ENCODE measurements at places on chromosomes 13 and 19.
A peak's percentile ranks its signal among the peaks of the same experiment; 100 is the strongest.

DNA sequence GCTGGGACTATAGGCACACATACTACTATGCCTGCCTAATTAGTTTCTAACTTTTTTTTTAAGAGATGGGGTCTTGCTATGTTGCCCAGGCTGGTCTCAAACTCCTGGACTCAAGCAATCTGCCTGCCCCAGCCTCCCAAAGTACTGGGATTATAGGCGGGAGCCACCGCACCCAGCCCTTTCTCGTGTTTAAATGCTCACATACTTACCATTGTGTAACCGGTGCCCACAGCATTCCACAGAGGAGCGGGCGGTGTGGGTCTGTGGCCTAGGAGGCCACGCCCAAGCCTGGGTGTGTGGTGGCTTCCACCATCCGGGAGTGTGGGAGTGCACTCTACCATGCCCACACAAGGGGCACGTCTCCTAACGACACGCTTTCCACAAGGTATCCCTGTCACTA is 7.7 kb downstream of the LMNB2 start:
- no peak for DNase-seq

GRCh38 chr19:32837531-32837930 is 32.0 kb downstream of the SLC7A9 start:
- no peak for DNase-seq

GRCh38 chr13:50668691-50669271 is 174.7 kb downstream of the DLEU7 start:
- DNase-seq, result no peak

DNA sequence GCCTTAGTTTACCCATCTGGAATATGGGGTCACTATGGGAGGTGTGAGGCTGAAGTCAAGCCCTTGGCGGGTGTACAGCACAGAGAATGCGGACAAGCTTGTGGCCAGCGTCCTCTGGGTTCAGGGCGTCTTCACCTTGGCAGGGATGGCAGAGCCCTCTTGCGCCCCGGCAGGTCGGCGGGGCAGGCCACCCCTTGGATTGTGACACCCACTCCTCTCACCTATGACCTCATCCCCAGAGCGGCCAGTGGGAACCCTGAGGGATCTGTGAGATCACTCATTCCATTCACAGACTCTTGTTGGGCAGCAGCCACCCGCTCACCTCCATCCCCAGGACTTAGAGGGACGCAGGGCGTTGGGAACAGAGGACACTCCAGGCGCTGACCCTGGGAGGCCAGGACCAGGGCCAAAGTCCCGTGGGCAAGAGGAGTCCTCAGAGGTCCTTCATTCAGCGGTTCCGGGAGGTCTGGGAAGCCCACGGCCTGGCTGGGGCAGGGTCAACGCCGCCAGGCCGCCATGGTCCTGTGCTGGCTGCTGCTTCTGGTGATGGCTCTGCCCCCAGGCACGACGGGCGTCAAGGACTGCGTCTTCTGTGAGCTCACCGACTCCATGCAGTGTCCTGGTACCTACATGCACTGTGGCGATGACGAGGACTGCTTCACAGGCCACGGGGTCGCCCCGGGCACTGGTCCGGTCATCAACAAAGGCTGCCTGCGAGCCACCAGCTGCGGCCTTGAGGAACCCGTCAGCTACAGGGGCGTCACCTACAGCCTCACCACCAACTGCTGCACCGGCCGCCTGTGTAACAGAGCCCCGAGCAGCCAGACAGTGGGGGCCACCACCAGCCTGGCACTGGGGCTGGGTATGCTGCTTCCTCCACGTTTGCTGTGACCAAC is at the start of gene SPACA4:
TSS of gene SPACA4 (plus strand) at position 280 of the 896 bp plus-strand sequence. CDS start at position 517, 237 bp downstream.
- DNase-seq, result no peak

- DNase-seq, result no peak
These were observed 622 bp downstream of the RASA3 start for GRCh38 chr13:114131583-114132418.

DNA sequence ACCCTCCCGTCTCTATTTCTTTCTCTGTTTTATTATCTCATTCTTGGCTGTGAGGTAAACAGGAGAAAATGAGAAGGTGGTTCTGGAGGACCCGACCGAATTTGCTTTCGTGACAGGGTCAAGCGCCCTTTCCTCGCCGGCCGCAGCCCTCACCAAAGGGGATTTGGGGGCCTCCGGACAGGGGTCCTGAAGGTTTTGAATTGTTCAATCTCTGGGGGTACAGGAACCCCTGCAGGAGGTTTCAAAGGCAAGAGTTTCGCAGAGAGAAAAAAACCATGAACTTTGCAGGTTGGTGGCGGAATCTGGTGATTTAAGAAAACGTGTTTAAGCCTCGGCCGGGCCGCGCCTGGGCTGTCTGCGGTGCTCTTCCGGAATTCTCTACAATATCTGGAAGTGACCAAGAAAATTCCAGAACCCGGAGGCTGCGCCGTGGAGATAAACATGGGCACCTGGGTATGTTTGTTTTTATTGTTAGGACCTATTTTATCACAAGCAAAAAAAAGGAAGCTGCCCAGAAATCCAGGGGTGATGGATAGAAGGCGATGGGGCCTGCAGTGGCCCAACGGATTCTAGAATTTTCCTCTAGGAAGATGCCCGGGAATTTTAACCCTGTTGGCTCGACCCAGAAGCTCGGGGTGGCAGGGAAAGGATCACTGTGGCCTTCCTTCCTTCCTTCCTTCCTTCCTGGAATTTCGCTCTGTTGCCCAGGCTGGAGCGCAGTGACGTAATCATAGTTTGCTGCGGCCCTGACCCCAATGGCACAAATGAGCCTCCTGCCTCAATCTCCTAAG is 14.2 kb upstream of the PTBP1 start:
- no peak for DNase-seq

- DNase-seq, result peak; percentile 38
These were observed 5.8 kb downstream of the SMIM7 start for GRCh38 chr19:16654140-16654539.

DNA sequence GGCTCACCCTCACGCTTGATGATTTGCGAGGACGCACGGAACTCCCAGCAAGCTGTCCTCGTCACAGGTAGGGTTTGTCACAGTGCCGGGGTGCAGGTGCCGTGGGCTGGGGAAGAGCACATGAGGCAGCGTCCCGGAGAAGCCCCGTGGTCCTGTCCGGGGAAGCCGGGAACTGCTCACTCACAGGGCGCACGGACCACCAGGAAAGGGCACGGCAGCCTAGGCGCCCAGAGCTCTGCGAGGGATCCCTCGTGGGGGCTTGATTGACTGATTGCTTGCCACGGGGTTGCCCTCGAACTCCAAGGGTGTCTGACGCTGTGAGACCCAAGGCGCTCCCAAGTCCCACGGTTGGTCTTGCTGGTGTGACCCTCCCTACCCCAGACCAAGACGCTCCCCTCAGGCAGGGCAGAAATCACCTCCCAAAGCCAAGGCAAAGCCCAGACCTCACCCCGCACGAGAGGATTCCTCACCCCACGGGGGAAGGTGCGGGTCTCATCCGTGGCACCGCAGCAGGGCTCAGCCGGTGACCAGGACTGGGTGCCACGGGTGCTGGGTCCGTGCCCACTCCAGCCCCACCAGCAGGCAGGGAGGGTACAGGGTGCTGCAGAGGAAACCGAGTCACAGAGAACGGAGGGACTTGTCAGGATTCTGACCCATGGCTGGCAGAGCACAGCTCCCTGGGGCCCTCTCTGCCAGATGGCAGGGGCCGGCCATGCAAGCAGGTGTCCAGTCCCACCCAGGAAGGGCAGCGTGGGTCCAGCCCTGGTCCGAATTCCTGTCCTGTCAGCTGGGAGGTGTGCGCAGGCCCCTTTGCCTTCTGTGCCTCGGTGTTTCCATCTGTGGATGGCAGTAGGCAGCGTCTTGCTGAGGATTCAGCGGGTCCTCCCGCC is 7.7 kb downstream of the C2CD4C start:
- no peak for DNase-seq

GRCh38 chr13:31031482-31031881 is 99.0 kb downstream of the TEX26 start:
- DNase-seq, result no peak

- no peak for DNase-seq
These were observed 391.8 kb downstream of the KLF5 start for GRCh38 chr13:73450583-73450982.

DNA sequence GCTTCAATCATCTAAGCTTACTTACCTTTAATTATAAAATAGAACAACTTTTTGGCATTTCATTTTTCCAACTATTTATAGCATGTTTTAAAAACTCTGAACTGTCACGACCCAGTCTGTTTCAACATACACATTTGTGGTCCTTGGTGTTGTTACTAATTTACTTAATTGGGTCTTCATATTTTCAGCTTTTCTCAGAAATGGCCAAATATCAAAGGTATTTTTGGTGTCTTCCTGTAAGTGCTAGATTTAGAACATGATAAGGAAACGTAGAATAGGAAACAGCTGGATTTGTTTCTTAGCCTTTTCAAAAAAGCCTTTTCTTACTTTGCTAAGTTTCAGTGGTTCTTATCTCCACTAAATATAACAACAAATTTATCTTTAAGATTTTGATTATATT is 11.4 kb downstream of the LPAR6 start:
- DNase-seq, result no peak

- no peak for DNase-seq
These were observed 1528.6 kb upstream of the SLC10A2 start for GRCh38 chr13:104594806-104595205.

DNA sequence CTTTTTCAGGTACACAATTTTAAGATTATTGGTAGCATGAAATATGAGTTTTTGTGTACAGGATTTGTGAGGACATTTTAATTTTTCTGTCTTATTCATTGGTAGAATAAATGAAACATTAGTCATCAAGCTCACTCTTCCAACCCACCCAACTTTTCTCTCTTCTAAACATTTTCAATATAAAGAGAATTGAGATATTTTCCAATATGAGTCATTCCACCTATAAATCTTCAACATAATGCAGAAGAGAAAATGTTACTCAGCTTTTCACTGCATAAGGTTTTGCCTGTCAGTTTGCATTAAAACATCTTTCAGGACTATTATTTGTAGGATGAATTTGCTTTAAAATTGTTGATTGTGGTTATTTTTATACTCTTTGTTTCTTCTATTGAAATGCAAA is 330.7 kb downstream of the PCDH20 start:
- DNase-seq, result no peak

DNA sequence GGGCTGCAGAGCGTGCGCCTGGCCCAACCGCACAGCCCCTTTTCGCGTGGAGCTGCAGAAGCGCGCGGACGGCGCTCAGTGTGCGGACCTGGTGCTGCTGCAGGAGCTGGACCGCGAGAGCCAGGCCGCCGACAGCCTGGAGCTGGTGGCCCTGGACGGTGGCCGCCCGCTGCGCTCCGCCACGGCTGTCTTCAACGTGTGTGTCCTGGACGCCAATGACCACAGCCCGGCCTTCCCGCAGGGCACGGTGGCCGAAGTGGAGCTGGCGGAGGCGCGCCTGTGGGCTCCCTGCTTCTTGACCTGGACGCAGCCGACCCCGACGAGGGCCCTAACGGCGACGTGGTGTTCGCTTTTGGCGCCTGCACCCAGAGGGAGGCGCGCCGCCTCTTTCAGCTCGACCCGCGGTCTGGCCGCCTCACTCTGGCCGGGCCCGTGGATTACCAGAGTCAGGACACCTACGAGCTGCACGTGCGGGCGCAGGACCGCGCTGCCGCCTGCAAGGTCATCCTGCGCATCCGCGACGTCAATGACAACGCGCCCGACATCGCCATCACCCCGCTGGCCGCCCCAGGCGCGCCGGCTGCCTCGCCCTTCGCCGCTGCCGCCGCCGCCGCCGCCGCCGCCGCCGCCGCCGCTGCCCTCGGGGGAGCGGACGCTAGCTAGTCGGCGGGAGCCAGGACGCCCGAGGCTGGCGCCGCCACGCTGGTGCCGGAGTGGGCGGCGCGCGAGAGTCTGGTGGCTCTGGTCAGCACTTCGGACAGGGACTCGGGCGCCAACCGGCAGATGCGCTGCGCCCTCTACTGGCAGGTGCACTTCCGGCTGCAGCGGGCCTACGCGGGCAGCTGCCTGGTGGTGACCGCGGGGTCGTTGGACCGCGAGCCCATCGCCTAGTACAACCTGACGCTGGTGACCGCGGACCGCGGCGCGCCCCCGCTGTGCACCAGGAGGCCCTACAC is 172.2 kb downstream of the OLFM4 start:
- DNase-seq, result peak; percentile 61

DNA sequence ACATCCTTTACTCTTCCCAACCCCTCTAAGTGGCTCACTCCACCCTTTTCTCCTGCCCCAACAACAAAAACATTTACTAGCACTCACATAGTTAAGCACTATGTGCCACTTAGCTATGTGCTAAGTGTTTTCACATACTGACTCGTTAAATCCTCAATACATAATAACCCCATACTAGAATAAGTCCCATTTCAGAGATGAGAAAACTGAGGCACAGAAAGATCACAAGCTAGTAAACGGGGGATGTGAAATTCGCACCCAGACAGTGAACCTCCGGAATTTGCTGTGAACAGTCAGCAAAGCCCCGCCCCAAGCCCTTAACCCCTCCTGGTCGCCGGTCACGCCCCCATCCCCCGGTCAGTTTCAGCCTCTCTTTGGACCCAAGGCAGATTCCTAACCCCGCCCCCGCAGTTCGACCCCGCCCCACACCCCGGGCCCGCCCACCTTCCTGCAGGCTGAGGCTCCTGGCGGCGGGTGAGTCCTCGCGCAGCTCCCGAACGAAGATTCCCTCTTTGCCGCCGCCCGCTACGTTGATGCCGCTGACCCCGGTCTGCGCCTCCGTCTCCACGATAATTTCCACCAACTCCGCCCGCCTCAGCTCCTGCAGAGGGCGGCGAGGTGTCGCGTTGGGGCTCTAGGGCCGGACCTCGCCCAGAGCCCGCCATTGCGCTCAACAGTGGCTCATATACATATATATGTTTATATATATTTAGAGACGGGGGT is 9.8 kb downstream of the PRX start:
- DNase-seq, result peak; percentile 87

DNA sequence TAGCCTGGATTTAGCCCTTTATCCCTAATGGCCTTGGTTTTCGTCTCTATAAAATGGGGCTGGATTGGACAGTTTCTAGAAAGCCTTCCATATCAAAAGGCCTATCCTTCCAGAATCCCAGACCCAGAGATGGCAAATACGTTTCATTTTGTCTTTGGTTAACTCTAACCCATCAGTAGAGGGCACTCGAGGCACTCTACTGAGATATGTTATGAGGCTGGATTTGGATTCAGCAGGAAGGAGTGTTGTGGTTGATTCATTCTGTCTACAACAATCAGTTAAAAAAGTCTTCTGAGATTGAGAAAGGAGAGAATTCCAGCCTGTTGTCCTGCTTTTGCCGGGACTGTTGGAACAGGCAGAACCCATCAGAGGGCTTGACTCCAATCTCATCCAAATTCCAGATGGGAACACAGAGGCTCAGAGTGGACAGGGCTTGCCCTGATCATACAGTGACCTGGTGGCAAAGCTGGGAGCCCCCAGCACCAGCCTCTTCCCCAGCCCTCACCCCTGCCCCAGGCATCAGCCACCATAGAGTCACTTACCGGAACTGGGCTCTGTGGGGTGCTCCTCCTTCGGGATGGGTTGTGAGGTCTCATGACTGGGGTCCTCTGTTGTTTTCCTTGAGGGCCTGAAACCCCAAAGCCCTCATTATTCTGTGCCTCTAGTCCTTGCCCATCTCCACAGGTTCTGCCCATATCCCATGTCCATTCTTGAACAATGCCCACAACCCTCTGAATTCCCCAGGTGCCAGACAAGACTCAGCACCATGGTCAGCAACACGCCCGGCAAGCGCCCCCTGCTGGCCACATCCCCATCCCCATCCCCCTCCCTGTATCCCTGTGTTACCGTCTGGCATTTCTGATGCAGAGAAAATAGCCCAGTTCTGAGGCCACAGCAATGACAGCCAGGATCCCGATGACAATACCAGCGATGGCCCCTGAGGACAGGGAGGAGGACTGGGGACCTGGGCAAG is 12.3 kb upstream of the ZNF180 start:
- DNase-seq, result peak; percentile 32

Data from 8988T (cell line).